ENCODE measurements at places on chromosomes 2 and 18.

GRCh38 chr2:48105848-48106247 lies 199.6 kb upstream of the FBXO11 start:
- no peak for DNase-seq

DNA sequence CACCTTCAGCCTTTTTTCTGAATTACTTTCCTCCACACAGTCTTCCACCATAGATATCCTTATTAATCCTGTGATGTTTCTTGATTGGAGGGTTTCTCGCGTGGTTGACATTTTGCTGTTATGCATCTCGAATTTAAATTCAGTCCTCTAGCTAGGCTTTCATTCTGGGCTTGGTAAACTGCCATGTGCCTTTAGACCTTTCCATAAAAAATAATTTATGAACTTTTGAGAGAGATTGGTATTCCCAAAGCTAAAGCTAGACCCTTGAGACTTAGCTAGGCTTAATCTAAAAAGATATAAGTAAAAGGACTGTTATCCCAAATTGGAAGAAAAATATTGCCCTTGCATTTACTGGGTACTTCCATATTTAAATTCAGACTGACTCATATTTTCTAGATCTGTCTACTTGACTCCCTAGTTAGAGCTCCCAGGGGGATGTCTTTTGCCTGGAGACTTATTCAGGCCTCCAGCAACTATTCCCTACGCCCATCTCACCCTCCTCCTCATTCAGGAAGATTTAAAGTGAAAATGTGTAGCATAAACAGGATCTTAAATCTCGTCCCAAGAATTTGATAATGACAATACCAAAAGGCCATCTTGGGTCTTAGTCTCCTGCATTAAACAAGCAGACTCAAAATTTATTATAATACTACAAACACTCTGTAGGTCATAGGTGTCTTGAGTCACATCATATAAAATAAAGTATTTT lies 60.3 kb downstream of the KIAA2012 start:
- DNase-seq, result no peak

- DNase-seq, result no peak
Measured at GRCh38 chr2:142981069-142981378, 103.6 kb downstream of the KYNU start.

DNA sequence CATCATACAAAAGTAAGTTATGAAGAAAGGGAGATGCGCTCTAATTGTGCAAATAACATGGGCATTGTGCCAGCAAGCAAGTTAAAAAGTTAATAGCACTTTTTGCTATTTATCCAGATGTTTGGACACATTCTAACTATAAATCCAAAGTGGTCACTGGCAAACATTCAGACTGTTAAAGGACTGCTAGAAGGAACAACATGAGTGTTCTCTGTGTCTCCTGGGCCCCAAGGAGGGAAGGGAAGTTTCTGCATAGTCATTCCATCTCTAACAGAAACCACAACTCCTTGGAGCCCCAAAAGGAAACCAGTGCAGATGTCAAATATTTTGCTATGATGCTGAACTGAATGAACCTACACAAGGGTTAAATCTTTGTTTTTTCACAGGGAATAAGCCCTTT lies 213.3 kb upstream of the HNRNPA3 start:
- DNase-seq, result no peak

DNA sequence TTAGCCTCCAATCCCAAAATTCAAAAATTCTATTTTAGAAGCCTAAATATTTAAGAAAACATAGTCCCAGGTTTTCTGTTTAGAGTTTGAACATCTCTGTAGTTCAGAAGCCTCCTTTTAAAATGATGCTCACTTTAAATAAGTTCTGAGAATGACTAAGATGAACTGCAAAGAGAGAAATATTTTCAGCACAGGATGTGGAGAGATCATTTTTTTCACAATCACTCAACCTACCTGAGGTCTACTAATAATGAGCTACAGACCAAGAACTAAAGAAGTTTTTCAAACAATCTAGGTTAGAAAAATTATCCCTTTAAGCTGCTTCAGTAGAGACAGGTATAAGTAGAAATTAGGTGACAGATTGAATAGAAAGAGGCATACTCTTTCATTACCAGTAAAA lies 185.1 kb upstream of the CYP26B1 start:
- DNase-seq, result no peak

- DNase-seq, result no peak
Measured at GRCh38 chr2:56898986-56899385, 715.2 kb downstream of the CCDC85A start.

DNA sequence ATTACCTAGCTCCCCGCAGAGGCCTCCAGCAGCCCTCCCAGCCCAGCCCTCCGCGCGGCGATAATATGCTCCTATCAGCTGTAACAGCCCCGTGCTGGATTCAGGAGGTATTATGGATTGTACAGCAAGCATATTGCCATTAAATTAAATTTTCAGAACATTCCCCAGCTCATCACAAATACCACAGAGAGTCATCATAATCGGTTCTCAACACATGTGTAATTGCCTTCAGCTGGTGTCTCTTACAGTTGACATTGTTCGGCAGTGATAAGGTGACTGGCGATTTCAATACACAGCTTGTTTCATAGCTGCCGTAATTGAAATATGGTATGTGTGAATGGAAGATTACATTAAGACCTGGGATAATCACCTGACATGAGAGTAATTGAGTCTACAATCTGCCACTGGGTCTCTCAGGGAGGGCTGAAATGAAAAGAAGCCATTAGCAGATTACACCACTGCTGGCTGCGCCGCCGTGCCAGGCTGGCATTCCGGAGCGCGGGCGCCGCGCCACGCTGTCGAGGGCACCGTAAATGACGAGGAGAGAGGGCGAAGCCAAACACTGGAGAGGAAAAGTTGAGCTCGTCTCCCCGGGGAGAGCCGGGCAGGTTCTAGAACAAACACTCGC lies 549.4 kb upstream of the SALL3 start:
- DNase-seq, result no peak

DNA sequence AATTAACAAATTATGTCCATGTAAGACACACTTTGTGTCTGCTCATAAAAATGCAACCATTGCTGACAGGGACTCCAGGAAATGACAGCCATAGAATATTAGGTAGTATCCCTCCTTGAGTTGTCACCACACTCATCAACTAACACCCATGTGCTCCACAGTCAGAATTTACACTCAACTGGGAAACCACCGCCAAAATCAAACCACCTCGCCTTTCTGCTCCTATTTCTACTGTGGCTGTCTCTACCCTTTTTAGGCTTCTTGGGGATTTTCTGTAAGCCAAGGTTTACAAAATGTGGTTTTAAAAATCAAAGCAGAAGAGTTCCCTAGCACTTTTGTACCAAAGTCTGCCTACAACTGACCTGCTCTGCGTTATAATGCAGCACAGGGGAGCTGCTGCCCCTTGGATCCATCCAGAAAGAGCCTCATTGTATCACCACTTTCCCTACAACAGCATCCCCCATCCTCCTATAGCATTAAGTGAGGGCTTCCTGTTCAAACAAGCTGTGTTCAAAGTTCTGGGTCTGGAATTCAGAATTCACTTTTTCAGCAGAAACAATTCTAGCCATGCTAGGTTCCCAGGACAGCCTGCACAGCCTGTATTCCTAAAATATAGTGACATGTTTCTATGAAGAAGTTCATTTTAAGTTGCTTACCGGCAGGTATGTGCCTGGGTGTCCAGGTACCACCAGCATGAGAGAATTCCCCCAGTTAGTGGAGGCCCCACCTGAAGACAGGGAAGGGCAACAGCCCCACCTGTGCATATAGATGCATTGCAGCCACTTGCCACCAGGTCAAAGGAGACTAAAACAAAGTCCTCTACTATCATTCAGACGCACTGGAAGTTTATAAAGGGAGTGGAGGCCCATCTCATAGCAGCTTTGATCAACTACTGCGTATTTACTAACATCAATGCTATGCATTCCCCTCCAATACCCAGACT lies 104.3 kb downstream of the MYO5B start:
- DNase-seq, result no peak

GRCh38 chr2:241862093-241862492 lies 3.4 kb upstream of the PDCD1 start:
- DNase-seq, result no peak

- DNase-seq, result no peak
Measured at GRCh38 chr2:2812117-2812516, 481.0 kb upstream of the MYT1L start.

- DNase-seq, result no peak
Measured at GRCh38 chr2:52500561-52500960, 1267.0 kb upstream of the CHAC2 start.

DNA sequence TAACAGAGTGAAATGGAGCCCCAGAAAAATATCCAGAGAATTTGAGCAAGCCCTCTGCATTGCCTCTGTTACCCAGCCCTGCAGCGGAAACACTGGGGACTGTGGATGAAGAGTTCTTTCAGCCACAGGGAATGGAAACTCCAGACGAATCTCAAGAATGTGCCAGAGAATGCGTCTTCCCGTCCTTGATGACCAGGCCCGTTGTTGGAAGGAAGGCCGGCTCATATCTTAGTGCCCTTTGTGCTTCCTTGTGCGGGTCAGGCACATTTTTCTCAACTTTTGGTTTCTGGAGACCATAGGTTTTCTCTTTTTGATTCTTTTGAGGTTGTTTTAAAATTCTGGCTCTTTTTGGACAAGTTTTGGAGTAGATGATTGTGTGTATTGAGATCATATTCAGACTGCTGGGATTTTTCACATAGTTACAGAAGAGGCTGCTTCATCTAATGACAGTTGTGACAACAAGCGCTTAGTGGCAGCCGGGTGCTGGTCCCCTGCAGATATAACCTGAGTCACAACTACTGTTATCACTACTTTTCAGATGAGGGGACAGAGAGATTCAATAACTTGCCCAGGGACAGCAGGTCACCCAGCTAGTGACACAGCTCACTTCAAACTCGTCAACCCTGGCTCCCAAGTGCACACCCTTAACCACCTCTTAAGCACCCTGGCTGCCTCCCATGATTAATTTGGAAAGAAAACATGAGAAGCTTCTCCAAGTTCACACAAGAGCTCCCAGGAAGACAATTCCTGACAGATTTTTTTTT lies 15.7 kb downstream of the MAL start:
- no peak for DNase-seq

GRCh38 chr2:121096611-121097010 lies 188.4 kb downstream of the TFCP2L1 start:
- DNase-seq, result no peak

DNA sequence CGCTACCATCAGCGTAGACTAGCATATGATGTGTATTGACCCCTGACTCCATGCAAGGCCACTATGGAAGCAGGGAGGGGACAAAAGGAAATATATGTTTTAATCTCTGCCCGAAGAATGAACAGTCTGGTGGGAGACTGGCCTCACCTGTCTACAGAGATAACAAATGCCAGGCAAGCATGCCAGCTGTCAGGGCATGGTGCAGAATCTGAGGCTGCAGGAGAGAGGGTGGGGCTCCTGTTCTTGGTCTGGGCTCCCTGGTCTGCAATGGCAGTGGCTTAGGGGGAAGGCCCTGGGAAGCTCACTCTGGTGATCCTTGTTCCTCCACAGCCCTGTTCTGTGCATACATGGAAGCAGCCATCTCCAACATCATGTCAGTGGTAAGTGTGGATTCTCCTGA lies 27.5 kb downstream of the SLC14A2 start:
- no peak for DNase-seq

DNA sequence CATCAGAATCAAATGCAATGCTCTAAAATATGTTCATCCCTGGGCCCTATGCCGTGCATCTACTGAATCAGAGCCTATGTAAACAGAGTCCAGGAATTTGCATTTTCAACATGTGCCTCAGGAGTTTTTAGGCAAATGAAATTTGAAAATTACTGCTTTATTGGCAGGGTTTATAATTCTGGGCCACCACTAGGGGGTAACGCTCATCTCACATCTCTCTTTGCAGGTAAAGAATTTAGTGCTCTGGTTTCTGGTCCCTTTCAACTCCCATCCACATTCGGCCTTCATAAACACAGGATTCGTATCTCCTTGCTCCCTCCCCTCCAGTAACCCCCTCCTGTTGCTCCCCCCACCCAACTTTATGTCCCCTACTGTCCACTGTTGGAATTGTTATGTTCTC lies 49.3 kb downstream of the LYPD6B start:
- no peak for DNase-seq

- DNase-seq, result no peak
Measured at GRCh38 chr2:46082531-46083485, 214.4 kb upstream of the EPAS1 start.

DNA sequence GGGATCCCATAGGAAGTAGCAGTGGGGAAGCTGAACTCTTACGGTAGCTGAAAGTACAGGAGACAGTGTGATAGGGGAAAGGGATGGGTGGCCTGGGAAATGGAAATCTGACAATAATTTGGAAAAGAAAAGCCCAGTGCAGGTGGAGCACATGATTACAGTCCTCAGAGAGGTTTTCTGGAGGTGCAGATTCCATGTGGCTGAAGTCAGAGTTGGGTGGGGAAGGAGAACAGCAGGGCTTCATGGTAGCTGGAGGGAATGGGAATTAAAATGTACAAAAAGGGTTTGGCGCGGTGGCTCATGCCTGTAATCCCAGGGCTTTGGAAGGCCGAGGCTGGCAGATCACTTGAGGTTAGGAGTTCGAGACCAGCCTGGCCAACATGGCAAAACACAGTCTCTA lies 12.2 kb downstream of the HRH4 start:
- DNase-seq, result no peak

DNA sequence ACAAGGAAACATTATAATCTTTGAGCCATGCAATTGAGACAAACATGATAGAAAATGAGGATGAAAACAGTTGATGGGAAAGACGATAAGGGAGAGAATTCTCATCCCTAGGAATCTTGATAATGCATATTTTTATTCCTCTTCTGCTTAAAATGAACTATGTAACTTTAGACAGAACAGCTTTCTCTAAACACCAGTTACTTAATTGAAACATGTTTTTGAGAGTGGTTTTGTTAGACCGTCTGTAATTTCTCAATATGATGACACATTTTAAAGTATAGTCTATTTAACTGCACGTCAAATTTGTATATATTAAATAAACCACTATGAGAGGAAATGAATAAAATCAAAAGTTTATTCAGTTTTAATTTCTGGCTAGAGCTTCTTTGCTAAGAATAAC lies 1453.9 kb upstream of the NXPH2 start:
- no peak for DNase-seq

DNA sequence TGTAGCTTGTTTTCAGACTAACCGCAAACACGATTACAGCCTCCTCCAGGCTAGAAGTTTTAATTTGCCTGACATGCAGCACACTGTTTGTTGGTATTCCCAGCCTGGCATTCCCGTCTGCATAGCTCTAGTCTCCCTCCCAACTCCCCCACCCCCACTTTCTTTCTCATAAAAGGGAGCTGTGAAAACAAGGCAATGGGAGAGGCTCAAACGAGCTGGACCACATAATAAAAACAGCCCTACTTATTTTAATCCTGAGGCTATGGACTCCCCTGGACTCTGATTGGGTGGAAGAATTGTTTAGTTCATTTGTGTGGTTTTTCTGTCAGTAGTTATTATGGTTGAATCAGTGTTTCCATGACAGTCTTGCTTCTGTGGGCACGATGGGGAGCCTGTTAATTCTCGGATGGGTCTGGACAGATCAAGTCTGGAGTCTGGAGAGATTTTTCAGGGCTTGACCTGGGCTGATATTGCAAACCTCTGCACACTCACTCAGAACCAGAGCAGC lies 1.2 kb downstream of the STON1 start:
- no peak for DNase-seq

GRCh38 chr2:84482603-84483002 lies 23.5 kb upstream of the SUCLG1 start:
- no peak for DNase-seq

Data from activated T-helper 1 cell treated with anti-CD3 and anti-CD28 coated beads, Interleukin-2, amount 50 U/mL, for 16 hours (primary cell).